ENCODE measurements at places on chromosomes 3 and 15. TPM values are rescaled to one million over a fixed set of nuclear protein-coding genes. Genes with fewer than 3 reads are reported as not detected.

DNA sequence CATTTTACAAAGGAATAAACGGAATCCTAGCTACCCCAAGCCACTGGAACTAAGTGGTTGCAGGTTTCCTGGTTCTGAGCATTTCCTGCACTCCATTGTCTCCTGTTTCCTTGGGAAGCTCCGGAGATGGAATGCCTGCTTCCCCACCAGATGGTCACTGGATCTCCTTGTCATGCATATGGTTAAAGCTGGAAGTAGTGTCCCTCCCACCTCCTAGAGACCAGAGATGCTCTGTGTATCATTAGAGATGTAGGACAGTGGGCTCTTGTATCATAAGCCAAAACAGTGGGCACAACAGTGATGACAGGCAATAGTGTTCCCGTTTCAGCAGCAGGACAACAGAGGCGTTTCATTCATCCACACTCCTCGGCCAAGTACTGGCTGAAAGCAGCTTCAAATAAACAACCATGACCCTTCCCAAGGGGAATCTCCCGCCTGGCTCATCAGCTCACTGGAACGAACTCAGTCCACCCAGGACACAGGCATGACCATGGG lies 136.2 kb upstream of the EIF1B start:
- no peak for DNase-seq

DNA sequence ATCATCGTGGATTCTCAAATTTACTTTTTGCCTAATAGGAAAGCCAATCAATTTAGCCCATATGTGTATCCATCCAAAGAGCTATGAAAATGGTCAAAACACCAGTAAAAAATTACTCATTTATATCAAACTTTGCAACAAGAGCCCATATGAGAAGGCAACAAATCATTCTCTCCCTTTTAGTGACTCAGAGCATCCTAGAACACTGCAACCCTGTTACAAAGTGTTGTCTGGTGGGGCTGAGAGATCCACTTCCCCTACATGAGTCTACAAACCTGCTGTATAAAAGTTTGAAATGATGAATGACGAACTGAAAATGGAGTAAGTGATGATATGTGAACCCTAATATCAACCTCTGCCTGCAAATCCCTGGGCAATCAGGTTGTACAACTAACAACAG lies 23.3 kb downstream of the PDZRN3 start:
- no peak for DNase-seq

- DNase-seq: no peak
These were observed 373.8 kb downstream of the ZNF385D start for GRCh38 chr3:21377071-21377769.

DNA sequence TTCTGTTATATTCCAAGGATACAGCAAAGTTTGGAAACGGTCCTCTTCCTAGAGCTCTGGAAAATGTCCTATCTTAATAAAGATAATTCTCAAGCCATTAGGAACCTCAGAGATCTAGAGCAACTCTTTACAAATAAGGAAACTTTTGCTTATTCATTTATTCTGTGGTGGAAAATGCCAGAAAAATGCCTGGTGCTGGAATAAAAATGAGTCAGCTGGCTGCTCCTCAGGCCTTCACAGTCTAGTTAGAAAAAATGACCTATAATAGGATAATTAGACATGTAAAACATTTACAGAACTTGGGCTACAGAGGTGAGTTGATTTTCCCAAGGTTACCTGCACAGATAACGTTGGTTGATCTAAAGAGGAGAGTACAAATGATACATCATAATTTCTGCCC lies 372.5 kb downstream of the NLGN1 start:
- DNase-seq: no peak

- DNase-seq: no peak
These were observed 136.0 kb upstream of the THBS1 start for GRCh38 chr15:39444735-39445470.

ITIH3 gene
- 2.3 TPM for total RNA-seq

IL17RB gene
- total RNA-seq: 0.52 TPM

ITIH4 gene
- total RNA-seq: 3.2 TPM

All from esophagus muscularis mucosa (tissue), 4 donors.